Bronchus fibroblast of lung (primary cell): ENCODE measurements at places on chromosomes 1 and 21. TPM values are rescaled to one million over a fixed set of nuclear protein-coding genes. Genes with fewer than 3 reads are reported as not detected.

CHODL gene
- 0.15 TPM in 1 of 2 replicates, not detected in the other for total RNA-seq

F3 gene
- total RNA-seq, result 10.3 and 11.1 TPM in 2 replicates

FCRL6 gene
- not detected in 2 replicates for total RNA-seq

SYNC gene
- total RNA-seq, result 10.6 and 15.8 TPM in 2 replicates

CAPN8 gene
- total RNA-seq, result not detected in 2 replicates

CTTNBP2NL gene
- total RNA-seq, result 10.6 and 12.9 TPM in 2 replicates

IQGAP3 gene
- 48.9 and 50.9 TPM in 2 replicates for total RNA-seq

TRIM58 gene
- not detected in 2 replicates for total RNA-seq

RPE65 gene
- not detected in 2 replicates for total RNA-seq

CR2 gene
- not detected in 2 replicates for total RNA-seq

CFHR1 gene
- total RNA-seq, result 0.17 TPM in 1 of 2 replicates, not detected in the other

AK5 gene
- 23.2 and 26.3 TPM in 2 replicates for total RNA-seq

HCRTR1 gene
- total RNA-seq, result not detected in 2 replicates

SMIM1 gene
- 5.6 and 10.9 TPM in 2 replicates for total RNA-seq

OVAAL gene
- total RNA-seq, result not detected in 2 replicates

MCM3AP gene
- 60.0 and 60.2 TPM in 2 replicates for total RNA-seq

TSPAN1 gene
- 0.89 and 1.0 TPM in 2 replicates for total RNA-seq

OLIG1 gene
- not detected in 2 replicates for total RNA-seq

ADCY10 gene
- not detected in 2 replicates for total RNA-seq

C1orf74 gene
- 1.9 and 2.2 TPM in 2 replicates for total RNA-seq

IRF6 gene
- total RNA-seq, result 0.34 and 0.59 TPM in 2 replicates

C1orf105 gene
- total RNA-seq, result not detected in 2 replicates

RHBDL2 gene
- not detected in 2 replicates for total RNA-seq

CD48 gene
- total RNA-seq, result not detected in 2 replicates

FMO2 gene
- total RNA-seq, result 3.4 and 3.9 TPM in 2 replicates

KIF2C gene
- 64.9 and 71.5 TPM in 2 replicates for total RNA-seq

NECTIN4 gene
- 0.17 TPM in 1 of 2 replicates, not detected in the other for total RNA-seq

DRAXIN gene
- total RNA-seq, result 0.15 and 0.17 TPM in 2 replicates
